Omental fat pad (tissue), 4 donors: ENCODE measurements at places on chromosomes 16 and 17.

DNA sequence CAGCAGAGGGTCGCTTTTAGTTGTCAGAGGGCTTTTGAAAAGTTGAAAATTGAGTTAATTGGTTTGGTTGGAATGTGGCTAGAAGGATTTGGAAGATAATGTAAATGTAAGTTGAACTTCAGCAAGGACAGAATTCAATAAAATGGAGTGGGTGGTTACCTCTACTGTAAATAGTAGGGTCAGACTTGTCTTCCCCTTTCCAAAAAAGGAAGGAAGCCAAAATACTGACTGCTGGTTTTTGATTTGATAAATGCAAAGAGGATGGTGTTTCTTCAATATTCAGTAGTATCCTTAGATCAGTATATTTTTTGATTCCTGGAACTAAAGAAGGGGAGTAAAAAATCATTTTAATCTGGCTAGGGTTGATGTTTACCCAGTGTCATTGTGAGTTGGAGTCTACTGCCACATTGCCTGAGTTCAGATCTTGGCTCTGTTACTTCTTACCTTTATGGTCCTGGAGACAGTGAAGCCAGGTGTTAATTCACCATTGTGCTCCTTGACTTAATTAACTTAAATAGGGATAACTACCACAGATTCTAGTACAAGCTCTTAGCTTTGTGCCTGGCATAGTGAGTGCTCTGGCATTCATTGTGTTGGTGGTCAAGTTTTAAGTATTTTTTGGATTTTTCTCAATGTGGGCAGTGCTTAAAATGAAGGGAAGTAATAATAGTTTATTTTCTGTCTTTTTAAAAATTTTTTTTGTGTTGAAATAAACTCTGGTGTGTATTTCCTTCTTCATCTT lies 4.4 kb downstream of the HAPSTR1 start:
- no peak for DNase-seq

GRCh38 chr16:57000271-57001025 lies 11.1 kb downstream of the NLRC5 start:
- no peak for DNase-seq

GRCh38 chr16:2969545-2970521 lies 685 bp downstream of the PAQR4 start:
- no peak for DNase-seq

DNA sequence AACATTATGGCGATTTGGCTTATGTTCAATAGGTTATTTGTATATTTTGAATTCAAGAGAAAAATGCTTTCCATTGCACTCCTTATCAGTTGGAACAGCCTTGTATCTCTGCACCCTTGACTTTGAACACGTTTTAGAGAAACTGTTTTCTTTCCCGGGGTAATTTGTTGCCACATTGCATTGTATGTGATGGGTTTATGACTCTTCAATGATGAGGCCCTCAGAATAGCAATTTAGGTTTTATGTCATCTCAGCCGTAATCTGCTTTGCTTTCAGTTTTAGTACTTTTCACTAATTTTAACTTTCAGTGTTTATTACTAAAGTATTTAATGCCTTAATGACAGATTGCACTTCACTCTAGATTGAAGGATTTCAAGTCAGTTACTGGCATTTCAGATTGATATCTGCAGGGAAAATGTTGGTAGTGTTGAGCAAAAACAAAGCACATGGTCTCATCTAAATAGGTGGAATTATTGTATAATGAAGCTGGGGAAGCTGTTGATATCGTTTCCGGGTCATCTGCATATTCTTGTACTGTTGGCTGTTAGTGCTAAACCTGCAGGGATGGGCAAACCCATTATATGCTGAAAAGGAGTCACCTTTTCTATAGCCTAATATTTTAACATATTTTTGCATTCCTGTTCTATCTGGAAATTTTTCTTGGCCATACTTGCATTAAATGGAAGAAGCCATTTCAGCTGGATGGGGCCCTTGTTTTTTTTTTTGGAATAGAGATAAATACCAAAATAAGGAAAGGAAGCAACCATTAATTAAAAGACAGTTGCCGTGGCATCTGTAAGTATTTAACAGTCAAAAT lies 2.0 kb downstream of the LUC7L3 start:
- DNase-seq, result no peak

DNA sequence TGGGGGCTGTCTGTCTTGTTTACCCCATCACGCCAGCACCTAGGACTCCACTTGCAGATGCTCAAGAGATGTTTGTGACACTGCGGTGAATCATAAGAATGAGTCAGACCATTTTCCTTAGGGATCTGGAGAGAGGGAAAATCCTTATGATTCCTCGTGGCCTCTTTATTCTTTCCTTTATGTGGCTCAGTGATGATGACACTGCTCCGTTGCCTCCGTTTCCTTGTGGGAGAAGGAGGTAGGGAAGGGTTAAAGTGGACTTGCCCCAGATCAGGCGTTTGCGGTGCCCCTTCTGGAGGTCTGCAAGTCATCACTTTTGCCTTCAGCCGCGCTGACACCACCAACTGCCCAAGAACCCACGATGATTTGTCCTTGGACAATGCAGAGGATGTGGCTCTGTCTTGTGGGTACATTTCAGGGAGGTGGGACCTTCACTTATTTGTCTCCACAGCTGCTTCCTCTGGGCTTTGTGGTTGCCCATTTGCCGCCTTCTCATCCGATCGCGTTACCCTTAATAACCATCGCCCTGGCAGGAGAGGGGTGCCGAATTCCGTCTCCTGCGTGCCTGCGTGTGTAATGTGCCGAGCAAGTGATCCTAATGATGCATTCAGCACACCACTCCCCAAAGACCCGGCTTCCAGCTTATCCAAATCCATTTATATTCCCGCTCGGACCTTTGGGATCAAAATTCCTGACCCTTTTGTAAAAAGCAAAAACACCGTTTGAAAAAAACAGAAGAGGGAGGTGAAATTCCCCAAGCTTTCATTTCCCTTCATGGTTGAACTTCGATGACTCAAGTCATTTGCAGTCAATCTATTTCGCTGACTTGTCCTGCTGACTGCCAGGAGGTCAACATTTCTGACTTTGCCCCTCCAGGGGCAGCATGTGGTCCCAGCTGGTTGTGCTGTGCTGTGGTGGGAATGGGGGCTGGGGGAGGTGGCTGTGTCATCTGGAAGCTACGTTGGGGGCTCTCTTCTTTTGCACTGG lies 87.2 kb upstream of the IRX3 start:
- no peak for DNase-seq
